Activated CD4-positive, alpha-beta memory T cell treated with anti-CD3 and anti-CD28 coated beads for 36 hours (primary cell): ENCODE measurements at places on chromosomes 7 and 10.

GRCh38 chr7:108581655-108582491, 12.2 kb downstream of the DNAJB9 start:
- DNase-seq, result no peak

DNA sequence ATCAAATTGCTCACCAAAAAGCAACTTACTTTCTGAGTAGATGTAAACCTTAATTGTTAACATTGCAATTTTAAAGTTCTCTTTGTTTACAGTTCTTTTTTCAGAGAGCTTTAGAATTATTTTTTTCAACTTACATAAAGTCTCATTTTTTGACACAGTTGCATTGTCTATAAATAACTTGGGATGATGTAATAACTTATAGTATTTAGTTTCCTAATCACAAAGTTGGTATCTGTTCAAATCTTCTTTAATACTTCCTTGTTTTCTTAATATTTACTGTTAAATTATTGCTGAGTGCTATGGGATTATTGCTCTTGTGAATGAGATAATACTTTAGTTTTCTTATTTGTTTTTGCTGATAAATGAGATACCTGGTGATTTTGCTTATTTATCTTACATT, 18.9 kb upstream of the SUV39H2 start:
- DNase-seq, result no peak

DNA sequence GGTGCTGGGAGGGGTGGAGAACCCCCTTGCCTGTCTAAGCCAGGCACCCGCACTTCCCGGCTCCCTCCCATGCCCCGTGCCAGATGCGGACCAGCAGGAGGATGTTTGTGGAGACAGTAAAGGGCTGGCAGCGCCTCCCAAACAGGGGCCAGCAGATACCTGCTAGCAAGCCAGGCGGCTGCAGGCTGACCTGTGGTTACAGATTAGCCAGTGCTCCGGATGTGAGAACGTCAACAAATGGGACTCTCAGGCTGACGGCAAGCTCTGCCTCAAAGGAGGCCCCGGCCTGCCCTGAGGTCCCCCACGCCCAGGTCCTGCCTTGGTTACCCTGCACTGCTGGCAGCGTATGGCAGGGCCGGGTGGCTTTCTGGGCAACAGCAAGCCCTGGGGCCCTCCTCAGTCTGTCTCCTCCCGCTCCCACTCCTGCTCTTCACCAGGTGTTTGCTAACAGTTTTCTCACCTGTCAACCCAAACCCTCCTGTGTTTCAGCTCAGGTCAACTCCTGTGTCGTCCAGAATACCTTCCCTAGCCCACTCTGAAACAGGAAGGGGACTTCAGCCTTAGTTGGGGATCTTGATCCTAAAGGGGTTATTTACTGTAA, 85.4 kb downstream of the NEURL1 start:
- no peak for DNase-seq

GRCh38 chr7:130444751-130445407, 4.1 kb upstream of the CEP41 start:
- DNase-seq, result no peak

GRCh38 chr10:51983481-51983880, 284.1 kb upstream of the CSTF2T start:
- DNase-seq, result no peak

DNA sequence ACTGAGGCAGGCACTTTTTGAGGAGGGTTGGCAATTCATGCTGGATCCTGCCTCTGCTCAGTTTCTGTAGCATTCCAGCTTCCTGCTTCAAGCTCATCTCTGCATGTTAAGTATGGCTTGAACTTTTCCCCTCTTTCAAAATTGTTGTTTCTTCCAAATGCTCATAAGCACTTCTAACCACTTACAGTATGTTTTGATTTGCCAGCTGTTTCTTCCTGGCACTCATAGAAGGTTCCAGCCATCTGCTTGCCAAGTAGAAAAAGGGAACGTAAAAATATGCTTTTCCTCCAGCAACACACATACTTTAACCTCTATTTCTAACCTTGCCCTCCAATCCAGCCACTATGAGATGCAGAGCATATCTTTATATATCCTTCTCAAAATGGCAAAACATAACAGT, 692.6 kb upstream of the COBL start:
- DNase-seq, result no peak

DNA sequence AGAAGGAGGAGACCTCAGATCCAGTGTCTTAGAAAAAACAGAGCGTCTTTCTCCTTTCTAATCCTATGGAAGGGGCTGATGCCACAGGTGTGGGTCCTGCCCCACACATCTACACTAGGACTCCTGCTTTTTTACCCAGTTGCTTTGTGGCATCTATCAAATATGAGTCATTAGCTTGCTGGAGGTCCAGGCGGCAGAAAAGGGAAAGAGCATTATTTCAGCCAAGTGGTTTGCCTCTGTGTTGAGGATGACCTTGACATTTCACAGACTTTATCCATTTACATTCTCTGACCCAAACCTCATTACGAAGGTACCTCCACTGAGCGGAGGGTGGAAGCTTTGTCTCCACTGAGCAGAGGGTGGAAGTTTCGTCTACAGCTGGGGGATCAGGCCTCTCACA, 308.4 kb upstream of the KLF6 start:
- no peak for DNase-seq

- DNase-seq, result no peak
These were observed 13.2 kb upstream of the ESYT2 start for GRCh38 chr7:158842486-158842885.

DNA sequence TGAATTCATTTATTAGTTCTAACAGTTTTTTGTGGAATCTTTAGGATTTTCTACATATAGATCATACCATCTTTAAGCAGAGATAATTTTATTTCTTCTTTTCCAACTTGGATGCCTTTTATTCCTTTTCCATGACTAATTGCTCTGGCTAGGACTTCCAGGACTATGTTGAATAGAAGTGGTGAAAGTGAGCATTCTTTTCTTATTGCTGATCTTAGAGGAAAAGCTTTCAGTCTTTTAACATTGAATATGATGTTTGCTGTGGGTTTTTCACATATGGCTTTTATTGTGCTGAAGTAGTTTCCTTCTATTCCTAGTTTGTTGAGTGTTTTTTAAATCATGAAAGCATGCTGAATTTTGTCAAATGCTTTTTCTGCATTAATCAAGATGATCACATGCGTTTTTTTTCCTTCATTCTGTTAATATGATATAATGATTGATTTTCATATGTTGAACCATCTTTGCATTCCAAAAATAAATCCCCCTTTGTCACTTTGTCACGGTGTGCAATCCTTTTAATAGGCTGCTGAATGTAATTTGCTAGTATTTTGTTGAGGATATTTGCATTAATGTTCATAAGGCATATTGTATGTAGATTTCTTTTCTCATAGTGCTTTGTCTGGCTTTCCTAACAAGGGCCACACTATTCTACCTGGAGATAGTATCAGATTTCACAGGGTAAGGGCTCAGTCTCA, 92.9 kb downstream of the ZNF467 start:
- no peak for DNase-seq

DNA sequence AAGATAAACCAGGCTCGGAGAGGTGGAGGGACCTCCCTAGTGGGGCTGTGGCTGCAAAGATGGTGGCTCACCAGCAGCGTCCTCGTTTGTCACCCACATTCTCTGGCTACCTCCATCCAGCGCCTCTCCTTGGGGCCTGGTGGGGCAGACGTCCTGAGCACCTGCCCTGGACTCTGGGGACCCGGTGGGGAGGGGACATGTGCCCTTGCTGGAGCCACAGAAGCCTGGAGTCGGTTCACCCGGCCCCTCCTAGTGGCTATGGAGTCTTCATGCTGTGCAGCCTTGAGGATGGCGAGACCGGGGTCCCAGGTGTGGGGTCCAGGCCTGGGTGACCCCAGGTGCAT, 14.5 kb downstream of the TTYH3 start:
- no peak for DNase-seq

- DNase-seq, result no peak
These were observed 935 bp downstream of the TM9SF3 start for GRCh38 chr10:96585736-96586418.

- DNase-seq, result no peak
These were observed 78.4 kb downstream of the CUL2 start for GRCh38 chr10:35011771-35012191.

DNA sequence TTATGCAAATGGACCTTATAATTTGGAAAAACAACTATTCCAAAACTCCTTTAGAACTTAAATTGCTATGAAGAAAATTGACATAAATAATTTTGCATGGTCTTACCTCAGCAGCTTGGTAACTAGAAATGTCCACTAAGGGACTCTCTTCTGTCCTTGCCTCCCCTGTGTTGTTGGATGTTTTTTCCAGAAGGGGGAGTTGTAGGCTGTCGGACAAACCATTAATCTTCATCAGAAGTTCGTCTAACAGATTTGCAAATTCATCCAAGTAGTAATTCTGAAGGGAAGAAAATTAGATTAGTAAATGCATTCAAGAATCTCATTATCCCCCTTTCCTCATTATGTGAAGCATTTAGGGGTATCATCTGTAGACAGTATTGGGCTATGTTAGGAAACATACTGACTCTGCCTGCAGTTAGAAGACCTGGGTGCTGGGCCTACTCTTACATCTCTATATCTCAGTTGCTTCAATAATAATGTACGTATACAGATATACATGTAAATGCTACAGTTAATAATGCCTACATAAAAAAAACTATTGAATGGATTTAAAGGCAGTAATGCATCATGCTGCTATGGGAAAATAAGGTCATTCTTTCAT, 155.6 kb downstream of the PKD1L1 start:
- no peak for DNase-seq

DNA sequence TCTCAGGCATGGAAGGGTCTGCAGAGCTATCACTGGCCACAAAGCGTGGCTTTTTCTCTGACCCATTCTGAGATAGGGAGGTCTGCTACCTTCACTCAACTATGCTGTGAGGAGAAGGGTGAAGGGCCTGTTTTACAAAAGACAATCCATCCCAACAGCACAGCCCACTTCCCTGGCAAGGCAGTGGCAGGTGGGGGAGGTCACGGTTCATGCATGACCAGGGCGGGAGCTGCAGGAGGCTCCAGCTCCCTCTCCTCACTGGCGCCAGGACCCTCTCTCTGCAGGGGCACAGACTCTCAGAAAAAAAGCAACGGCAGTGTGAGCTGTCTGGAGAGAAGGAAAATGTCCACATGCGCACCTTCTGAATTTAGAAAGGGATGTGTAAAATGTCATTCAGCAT, 28.5 kb downstream of the GRB10 start:
- no peak for DNase-seq

GRCh38 chr10:85168243-85168642, 839.9 kb downstream of the CCSER2 start:
- DNase-seq, result no peak
